Liver (tissue), 10 donors: ENCODE measurements at places on chromosomes 11 and 22. TPM values are rescaled to one million over a fixed set of nuclear protein-coding genes. Genes with fewer than 3 reads are reported as not detected.

Gene OR52N5
- total RNA-seq = 0.08 TPM

DNA sequence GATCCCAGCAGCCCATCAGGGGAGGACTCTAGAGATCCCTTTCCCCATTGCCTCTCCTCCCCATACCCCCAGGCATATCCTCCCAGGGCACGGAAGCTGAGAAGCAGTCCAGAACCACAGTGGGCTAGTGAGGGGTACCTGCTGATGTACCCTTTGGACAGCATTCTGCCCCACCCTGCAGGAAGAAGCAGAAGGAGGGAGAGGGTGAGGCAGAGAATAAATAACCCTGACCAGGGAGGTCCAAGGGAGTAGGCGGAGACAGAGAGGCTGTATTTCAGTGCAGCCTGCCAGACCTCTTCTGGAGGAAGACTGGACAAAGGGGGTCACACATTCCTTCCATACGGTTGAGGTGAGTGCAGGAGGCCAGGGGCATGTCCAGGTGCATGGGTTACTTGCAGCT, at the start of gene OR51E1:
OR51E1 (plus strand) TSS at position 301 of the 400 bp plus-strand sequence. CDS start 8,545 bp downstream, outside the sequence.
- DNase-seq = no peak

DNA sequence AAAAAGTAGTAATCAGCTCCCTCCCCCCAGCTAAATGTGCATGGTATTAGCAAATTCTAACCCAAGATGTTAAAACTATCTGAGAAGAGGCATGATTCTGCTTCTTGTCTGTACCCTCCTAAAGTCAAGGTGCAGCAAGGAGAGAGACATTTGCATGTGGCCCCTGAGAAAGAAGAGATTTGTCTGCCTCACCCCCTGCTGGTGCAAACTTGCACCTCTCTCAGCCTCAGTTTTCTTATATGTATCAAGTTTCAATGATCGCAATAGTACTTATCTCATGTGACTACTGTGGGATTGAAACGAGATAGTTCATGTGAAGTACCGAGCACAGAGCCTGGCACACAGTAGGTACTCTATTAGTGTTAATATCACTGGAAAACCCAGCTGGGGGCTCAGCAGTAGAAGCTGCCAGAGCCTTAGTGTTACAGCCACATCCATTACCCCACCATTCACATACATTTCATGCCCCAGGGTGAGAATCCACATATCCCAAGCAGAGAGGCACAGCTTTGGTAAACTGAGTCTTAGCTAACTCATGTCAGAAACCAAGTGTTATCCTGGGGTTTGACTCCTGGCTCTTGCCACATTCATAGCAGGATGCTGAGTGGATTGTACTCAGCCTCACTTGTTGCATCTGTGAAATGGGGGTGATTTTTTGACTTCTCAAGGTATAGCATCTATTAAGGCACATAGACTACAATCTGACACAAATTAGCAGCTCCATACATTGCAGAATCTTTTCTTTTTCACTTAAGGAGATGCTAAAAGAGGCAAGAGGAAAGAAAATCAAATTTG, 24.9 kb downstream of the CD44 start:
- DNase-seq = no peak

DNA sequence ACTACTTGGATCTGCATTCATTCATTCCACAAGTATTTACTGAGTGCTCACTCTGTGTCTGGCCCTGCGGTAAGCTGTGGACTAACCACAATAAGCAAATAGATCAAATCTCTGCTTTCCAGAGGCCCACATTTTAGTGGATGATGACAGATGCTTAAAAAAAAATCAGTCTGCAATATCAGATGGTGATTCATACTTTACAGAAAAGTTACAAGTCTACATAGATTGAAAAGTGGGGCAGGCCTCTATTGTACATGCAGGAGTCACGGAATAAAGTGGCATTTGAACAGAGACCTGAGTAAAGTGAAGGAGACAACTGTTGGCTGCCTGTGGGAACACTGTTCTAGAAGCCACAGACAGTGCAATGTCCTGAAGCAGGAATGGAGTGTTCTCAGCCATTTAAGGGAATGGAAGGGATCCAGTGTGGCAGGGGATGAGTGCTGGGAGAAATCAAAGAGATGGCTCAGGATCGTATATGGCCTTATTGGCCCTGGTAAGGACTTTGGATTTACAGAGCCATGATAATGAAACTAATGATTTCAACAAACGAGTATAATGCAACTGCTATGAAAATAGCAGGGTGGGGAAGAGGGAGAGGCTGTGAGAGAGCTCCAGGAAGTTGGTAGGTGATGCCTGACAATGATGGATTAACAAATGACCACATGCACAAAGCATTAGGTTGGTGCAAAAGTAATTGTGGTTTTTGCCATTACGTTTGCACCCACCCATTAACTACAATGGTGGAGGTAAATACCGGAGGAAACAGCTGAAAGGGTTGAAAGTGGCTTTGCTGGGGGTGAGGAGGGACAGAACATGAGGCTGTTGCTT, 31.1 kb downstream of the TMEM45B start:
- no peak for DNase-seq

- no peak for DNase-seq
Observed at GRCh38 chr11:1291295-1292017, 18.0 kb downstream of the TOLLIP start.

DNA sequence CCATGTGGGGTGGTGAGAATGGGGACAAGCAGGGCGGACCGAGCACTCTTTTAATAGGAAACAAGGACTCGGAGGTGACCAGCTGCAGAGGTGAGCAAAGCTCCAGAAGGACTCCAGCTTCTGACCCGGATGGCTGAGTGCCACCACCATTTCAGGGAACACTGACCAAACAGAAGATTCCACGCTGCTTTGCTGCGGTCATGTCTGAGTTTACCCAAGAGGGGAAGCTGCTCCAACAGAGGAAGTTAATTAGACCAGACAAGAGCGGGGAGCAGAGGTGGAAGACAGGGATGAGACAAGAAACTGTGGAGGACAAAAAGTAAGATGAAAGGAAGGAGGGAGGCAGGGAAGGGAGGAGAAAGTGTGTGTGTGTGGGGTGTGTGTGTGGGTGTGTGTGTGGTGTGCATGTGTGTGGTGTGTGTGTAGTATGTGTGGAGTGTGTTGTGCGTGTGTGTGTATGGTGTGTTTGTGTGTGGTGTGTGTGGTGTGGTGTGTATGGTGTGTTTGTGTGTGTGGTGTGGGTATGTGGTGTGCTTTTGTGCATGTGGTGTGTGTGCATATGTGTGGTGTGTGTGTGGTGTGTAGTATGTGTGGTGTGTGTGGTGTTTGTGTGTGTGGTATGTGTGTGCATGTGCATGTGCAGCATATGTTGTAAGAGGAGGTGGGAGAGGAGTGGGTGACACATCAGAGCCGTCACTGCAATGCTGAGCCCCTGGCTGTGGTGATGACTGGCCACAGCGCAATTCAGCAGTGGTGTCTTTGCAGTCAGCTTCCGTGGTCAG, 82.2 kb upstream of the AKIP1 start:
- no peak for DNase-seq
